ENCODE measurements at places on chromosomes 7 and 10. TPM values are rescaled to one million over a fixed set of nuclear protein-coding genes. Genes with fewer than 3 reads are reported as not detected.

The ACSM6 gene
- total RNA-seq, result not detected

- no peak overlapping the region for H3K4me3 ChIP-seq
- DNase-seq, result no peak
- H3K27me3 ChIP-seq, result no peaks in the 10 kb centered on the region
- H3K27ac ChIP-seq, result no peak overlapping the region
These were observed 49.2 kb upstream of the ZMIZ1 start for GRCh38 chr10:79019441-79020014.

DNA sequence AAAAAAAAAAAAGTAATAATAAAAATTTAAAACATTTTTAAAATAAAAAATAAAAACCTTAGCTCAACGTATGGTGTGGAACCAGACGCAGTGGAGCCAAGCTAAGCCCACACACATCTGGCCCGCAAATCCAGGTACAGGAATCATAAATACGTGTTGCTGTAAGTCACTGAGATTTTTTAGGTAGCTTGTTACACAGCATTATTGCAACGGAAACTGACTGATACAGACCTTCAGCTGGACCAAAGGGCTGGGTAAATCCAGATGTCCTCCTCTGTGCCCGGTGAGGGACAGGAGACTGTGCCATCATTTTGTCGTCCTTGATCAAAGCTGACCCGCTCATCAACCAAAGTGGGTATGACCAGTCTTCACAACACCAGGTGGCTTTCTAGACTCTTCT, 104.9 kb downstream of the TMEM130 start:
- no peaks in the 10 kb centered on the region for H3K4me1 ChIP-seq
- H3K27me3 ChIP-seq, result no peaks in the 10 kb centered on the region
- no peak for DNase-seq
- H3K36me3 ChIP-seq, result no peaks in the 10 kb centered on the region

DNA sequence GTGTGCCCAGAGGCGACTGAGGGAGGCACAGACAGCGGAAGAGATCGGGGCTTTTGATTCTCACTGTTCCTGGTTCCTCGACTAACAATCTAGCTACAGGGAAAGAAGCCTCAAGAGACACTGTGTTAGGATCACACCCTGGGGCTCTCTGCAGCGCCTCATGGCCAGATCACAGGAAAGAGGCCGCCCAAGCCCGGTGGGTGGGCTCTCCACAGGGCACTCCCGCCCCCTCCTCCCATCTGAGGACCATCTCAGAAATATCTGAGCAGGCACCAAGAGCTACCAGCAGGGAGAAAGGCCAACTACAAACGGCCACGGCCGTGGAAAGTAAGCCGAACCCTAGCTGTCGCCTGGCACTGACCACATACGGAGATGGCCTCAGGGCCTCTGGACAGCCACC, 224.2 kb downstream of the MLLT10 start:
- DNase-seq, result no peak
- peaks cover 25% of the 10 kb centered on the region for H3K36me3 ChIP-seq
- no peak overlapping the region for H3K4me3 ChIP-seq
- peak overlapping the region; percentile 39 for H3K27ac ChIP-seq
- peaks cover 18% of the 10 kb centered on the region for H3K4me1 ChIP-seq

DNA sequence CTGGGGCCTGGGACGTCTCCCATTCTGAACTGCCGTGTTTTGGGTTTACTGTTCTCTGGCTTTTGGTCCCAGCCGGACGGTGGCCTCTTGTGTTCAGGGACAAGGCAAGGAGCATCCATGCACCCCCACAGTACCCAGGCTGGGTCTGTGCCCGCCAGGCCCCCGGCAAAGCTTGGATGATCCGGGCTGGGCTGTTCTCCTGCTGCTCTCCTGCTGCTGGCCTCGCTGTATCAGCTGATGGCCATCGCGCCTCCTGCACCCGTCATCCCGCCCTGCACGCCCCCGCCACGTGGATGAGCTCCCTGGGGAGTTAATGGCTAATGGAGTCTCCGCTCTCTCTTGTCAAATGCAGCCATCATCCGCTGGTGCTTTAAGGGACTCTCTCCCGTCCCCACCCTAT, 14.9 kb upstream of the PSMG3 start:
- H3K27ac ChIP-seq, result no peak overlapping the region
- H3K4me1 ChIP-seq, result peaks cover 2% of the 10 kb centered on the region
- no peaks in the 10 kb centered on the region for H3K27me3 ChIP-seq
- no peaks in the 10 kb centered on the region for H3K36me3 ChIP-seq

- no peaks in the 10 kb centered on the region for H3K36me3 ChIP-seq
- no peaks in the 10 kb centered on the region for H3K27me3 ChIP-seq
- no peaks in the 10 kb centered on the region for H3K4me1 ChIP-seq
- DNase-seq, result no peak
- H3K4me3 ChIP-seq, result no peak overlapping the region
These were observed 240.2 kb upstream of the CNTNAP2 start for GRCh38 chr7:145876376-145876775.

All from osteocyte (in vitro differentiated cells).